ENCODE measurements at places on chromosomes 4 and X.

GRCh38 chr4:70236125-70236524, 6.3 kb upstream of the CSN3 start:
- DNase-seq, result no peak

DNA sequence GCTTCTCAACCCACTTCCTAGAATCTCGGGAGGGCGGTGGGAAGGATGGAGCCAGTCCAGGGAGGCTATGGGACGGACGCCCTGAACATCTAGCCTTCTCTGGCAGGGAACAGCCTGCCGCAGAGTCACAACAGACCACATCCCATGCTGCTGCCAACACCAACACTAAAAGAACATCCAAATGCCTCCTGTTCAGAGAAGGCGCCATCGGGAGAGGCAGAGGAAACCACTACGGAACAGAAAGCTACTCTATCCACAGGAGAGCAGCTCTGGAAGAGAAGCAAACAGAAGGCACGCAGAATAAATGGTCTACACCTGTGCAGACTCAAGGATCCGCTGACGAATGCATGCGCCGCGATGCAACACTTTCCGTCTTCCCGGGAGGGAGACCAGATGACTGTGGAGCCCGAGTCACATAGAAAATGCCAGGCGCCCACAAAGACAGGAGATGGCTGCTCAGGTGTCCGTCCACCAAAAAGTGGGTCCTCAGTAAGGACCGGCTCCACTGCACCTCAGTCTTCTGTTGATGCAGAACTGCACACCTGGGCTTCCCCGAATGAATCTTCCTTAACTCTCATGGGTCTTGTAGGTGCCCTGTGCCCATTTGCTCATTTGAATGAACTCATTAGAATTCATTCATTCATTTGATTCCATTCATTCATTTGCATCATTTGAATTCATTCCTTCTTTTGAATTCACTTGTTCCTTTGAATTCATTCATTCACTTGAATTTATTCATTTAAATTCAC, 217.5 kb downstream of the DHRSX start:
- DNase-seq, result no peak

DNA sequence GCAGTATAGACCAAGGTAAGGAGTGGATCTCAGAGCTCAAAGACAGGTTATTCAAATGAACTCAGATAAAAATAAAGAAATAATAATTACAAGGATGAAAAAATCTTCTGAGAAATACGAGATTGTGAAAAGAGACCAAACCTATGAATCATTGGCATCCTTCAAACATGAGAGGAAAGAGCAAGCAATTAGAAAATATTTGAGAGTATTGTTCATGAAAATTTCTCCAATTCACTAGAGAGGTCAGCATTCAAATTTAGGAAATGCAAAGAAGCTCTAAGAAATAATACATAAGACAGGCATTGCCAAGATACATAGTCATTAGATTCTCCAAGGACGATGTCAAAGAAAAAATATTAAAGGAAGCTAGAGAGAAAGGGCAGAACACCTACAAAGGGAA, 93.5 kb upstream of the GALNTL6 start:
- DNase-seq, result no peak

DNA sequence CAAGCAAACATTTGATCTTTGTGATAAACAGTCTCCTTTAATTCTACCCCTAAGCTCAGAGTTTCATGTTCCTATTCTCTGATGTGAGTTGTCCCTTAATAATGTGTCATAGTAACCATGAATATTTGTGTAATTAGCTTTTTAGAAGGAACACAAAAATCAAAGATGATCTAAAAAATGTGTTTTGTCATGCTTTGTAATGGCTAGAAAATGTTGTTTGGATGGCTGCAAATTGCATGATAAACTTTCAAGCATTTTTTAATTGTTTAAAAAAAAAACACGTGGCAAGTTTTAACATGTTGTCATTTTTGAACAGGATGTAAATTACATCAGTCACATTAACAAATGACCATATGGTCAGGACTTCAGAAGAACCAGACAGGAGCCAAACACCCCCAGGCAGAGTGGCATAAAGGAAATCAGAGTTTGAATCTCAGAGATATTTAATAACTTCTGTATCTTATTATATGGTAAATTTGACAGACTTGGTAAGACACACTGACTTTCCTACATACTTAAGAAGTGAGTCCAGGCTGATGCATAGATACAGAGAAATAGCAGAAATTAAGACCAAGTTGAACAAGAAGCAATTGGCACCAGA, 223.9 kb upstream of the VEGFC start:
- no peak for DNase-seq

DNA sequence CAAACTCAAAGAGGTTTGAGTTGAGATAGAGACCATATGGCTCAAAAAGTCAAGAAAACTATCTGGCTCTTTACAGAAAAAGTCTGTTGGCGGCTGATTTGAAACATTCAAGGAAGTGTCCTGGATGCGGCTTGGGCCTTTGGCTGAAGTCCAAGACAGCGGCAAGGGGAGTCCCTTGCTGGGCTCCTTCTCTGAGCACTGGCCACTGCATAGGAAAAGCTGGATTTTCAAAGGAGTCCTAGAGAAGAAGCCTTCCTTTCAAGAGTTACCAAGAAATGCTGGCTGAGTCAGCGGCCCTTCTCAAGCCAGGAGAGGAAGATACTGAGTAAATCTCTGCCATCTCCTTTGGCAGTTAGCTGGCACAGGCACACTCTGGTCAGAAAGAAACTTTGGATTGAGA, 12.1 kb downstream of the APLN start:
- DNase-seq, result peak; percentile 21

DNA sequence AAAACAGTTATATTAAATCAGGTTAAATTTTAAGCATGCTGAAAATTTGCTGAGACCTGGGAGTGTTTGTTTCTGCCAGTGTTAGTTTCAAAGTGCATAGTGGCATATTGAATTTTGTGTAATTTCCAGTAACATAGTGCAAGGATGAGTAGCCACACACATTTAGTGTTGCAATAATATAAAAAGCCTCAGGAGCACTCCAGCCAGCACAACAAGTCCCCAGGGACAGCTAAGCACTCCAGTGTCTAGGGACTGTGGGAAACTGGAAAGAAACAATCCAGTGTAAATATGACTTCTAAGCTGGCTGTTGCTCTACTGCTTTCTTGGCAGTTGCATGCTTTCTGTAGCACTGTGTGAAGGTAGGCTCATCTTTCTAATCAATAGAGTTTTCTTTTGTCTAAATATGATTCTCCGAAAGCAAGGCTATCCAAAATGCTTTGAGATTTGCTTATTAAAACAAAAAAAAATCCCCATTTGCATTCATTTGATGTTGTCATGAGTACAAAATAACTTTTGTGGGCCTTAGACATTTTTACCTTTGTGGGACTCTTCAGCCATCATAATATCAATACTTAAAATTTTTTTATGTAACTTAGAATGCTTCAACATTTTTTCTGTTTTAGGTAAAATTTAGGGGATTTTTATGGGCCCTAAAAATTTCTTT, 24.2 kb upstream of the CXCL2 start:
- DNase-seq, result no peak

DNA sequence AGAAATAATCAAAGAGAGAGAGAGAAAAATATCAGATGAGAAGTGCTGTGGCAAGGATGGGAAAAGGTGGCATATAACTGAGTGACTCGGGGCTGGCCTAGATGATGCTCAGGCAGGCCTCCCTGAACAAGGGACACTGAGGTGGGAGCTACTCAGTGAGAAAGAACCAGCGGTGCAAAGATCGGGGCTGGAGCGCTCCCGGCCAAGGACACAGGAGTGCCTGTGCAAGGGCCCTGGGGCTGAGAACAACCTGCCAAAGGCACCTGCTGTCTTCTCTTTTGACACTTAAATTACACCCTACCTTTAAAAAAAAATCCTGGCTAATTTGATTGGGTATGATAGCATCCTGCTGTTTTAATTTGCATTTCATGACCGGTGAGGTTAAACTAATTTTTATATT, 77.7 kb upstream of the C4orf50 start:
- no peak for DNase-seq

- no peak for DNase-seq
Observed at GRCh38 chr4:122086338-122087065, 65.6 kb upstream of the BLTP1 start.

DNA sequence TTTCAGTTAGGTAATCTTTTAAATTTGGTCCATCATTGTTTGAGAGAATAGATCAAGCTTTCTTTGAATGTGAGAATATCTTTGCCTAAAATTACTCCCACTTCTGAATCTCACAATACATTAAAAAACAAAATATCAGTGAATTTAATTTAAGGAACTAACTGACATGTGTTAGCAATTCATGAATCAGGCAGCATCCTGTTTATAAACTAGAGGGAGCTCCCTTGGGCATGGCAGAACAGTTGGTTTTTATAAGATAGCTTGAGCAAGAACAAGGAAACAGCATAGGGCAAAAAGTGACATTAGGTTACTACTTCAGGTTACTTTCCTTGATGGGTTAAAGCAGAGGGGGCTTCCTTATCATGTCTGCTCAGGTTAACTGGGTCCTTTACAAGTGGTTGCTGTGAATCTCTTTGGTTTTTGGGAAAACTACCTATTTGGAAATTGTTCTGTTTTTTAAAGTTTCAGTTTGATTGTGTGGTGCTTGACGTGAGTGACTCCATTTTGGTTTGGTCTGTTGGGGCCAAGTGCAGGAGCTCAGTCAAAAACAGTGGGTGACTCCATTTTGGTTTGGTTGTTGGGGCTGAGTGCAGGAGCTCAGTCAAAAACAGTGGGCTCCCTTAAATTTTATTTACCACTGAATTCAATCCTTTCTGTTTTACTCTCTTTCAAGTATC, 68.0 kb downstream of the PPEF2 start:
- DNase-seq, result no peak

DNA sequence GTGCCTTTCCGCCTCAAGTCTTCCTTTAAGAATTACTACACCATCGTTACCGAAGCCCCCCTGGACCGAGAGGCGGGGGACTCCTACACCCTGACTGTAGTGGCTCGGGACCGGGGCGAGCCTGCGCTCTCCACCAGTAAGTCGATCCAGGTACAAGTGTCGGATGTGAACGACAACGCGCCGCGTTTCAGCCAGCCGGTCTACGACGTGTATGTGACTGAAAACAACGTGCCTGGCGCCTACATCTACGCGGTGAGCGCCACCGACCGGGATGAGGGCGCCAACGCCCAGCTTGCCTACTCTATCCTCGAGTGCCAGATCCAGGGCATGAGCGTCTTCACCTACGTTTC, 2.2 kb downstream of the PCDH10 start:
- no peak for DNase-seq

DNA sequence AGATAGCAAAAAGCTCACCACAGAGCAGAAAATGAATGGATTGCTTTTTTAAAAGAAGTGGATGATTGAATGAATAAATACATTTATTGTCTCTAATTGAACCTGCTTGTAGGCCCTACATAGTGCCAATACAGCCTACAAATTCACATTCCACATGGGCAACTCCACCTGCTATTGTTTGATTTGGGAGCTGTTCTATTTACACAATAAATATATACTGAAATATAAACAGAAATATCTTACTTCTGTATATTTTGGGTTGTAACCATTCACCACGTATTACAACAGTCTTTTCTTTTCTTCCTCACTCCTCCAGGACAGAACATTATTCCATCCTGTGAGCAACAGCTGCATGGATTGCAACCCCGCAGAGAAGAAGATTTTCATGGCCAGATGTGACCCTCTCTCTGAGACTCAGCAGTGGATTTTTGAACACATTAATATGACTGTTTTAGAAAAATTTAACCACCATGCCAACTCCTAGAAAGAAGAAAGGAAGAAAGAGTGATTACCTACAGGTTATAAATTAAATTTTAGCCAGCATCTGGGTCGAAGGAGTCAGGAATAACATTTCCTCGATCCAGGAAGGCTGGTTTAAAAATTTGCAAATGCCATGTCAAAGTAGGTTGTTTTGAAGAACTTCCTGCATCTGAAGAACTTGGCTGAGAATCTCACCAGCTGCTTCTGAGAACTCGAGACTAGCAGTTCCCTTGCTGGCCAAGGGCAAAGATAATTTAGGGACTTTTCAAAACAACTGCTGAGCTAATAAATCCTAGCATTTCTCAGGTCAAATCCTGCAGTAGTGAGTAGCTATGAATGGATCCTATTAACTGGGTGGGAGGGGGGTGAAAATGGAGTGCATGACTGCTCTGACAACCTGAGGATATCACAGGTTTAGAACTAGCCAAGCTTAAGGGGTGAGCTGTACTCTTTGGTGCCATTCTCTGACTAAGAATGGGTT, 128.7 kb upstream of the GALNT7 start:
- peak; percentile 9 for DNase-seq

- no peak for DNase-seq
Observed at GRCh38 chrX:25005382-25006185, 10.2 kb downstream of the ARX start.

- no peak for DNase-seq
Observed at GRCh38 chrX:15376956-15377355, 7.3 kb downstream of the VEGFD start.
